ENCODE measurements at places on chromosomes 1 and 21.

GRCh38 chr1:3247521-3248121, 178.6 kb downstream of the PRDM16 start:
- no peak for DNase-seq

DNA sequence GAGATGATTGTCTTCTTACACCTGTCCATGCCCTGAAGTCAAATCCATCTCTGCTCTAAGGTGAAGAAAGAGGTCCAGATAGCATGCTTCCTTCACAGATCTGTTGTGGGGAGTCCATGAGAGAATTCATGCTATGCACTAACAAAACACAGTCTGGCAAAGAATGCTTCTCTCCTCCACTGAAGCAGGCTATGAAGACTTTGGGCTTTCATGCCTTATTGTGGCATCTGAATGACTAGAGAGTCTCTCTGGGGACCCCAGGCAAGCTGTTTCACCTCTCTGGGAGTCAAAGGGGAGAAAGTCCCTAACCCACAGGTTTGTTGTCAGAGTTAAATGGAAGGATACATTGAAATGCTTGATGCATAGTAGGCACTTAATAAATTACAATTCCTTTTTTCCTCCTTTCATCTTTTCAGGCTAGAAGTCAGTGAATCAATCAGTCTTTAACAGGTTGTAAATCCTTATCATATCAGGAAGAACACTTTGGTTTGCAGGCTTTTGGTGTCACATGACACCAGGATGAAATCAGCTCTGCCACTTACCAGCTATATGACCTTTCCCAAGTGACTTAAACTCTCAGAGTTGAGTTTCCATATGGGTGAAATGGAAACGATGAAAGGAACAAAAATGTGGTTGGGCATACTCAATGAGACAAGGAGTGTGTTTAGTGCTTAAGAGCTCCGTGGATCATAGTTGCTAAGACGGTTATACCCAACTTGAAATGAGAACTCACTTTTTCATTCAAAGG, 200.1 kb upstream of the DAB1 start:
- DNase-seq, result no peak

DNA sequence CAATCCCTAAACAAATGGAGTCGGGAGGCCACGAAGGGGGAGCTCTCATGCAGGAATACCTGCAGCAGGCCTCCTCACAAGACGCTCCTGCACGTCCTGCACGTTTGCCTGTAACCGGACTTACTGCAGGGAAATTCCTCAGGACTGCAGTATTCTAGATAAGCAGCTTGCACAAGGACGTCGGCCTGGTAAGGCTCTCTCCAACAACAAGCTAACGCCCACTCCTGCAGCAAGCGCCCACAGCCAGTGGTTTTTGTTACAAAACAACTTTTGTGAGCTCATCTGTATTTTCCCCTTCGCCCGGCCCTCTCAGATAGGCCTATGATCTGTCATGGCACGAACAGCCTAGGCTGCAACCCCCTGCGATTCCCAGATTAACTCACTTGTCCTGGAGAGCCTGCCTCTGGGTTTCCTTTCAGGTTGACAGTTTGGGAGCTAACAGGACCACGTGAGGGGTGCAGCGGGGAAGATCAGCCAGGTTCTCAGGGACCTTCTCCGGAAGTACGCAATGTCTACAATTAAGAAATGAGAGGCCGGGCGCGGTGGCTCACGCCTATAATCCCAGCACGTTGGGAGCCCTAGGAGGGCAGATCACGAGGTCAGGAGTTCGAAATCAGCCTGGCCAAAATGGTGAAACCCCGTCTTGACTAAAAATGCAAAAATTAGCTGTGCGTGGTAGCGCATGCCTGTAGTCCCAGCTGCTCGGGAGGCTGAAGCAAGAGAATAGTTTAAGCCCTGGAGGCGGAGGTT, 921 bp upstream of the MIB2 start:
- DNase-seq, result no peak

GRCh38 chr1:78722947-78723346, 73.3 kb downstream of the IFI44 start:
- no peak for DNase-seq

- DNase-seq, result no peak
These were observed 479.4 kb downstream of the KCNT2 start for GRCh38 chr1:196128835-196129234.

GRCh38 chr1:163672976-163673758, 351.4 kb downstream of the NUF2 start:
- no peak for DNase-seq

GRCh38 chr1:22745669-22746585, 35.3 kb downstream of the EPHB2 start:
- DNase-seq, result no peak

GRCh38 chr1:80170811-80171485, 1164.4 kb upstream of the ADGRL4 start:
- no peak for DNase-seq

Data from cortex of kidney (tissue), 1 donor.